T-helper 1 cell treated with Interleukin-12 subunit alpha and Interleukin-12 subunit beta and Interleukin-4 antibody, amounts not matched to agents 30 ng/mL and 1 ng/mL, for 36 hours (primary cell): ENCODE measurements at places on chromosomes 3 and 15. TPM values are rescaled to one million over a fixed set of nuclear protein-coding genes. Genes with fewer than 3 reads are reported as not detected.

The MBNL1 gene
- 465 and 485 TPM in 2 replicates for total RNA-seq

The SATB1 gene
- total RNA-seq = 662 and 688 TPM in 2 replicates

The FOXB1 gene
- 1.4 and 1.6 TPM in 2 replicates for total RNA-seq

The LYZL4 gene
- not detected in 2 replicates for total RNA-seq

The ADAMTS9 gene
- not detected in 2 replicates for total RNA-seq

The CEMIP gene
- total RNA-seq = 0.12 TPM in 1 of 2 replicates, not detected in the other

The CRYGS gene
- total RNA-seq = 4.7 and 5.5 TPM in 2 replicates

The TFDP2 gene
- 28.2 and 29.3 TPM in 2 replicates for total RNA-seq

The FMN1 gene
- 0.05 TPM in 1 of 2 replicates, not detected in the other for total RNA-seq

The TUSC7 gene
- total RNA-seq = not detected in 2 replicates

The MYH15 gene
- total RNA-seq = 0.27 and 0.42 TPM in 2 replicates

The COL7A1 gene
- total RNA-seq = 1.4 and 1.9 TPM in 2 replicates

The SV2B gene
- 0.02 TPM in 1 of 2 replicates, not detected in the other for total RNA-seq

The COL6A5 gene
- total RNA-seq = 0.05 and 0.15 TPM in 2 replicates

The GPR62 gene
- total RNA-seq = not detected in 2 replicates

The AADACL2 gene
- total RNA-seq = not detected in 2 replicates

The COPG1 gene
- total RNA-seq = 184 and 187 TPM in 2 replicates

The THPO gene
- total RNA-seq = not detected in 2 replicates

The C3orf80 gene
- total RNA-seq = 0.17 TPM in 1 of 2 replicates, not detected in the other

The SEMA5B gene
- not detected in 2 replicates for total RNA-seq

The ALDH1A2 gene
- 0.22 TPM in 1 of 2 replicates, not detected in the other for total RNA-seq

The IQCH gene
- total RNA-seq = 0.47 and 1.3 TPM in 2 replicates

The XCR1 gene
- total RNA-seq = 0.05 TPM in 2 replicates

The CFAP44 gene
- 6.4 and 6.8 TPM in 2 replicates for total RNA-seq

The BFSP2 gene
- 0.44 and 0.47 TPM in 2 replicates for total RNA-seq

The FAM174B gene
- 3.1 and 4.8 TPM in 2 replicates for total RNA-seq

The IFT57 gene
- total RNA-seq = 15.1 and 20.6 TPM in 2 replicates

The GOLGA6L4 gene
- total RNA-seq = 1.2 and 1.3 TPM in 2 replicates

The RASGRP1 gene
- 224 and 230 TPM in 2 replicates for total RNA-seq

The NR1I2 gene
- total RNA-seq = not detected in 2 replicates

The GOLGA8H gene
- 0.12 TPM in 1 of 2 replicates, not detected in the other for total RNA-seq

The ROPN1B gene
- not detected in 2 replicates for total RNA-seq

The SCG5 gene
- 2.2 and 2.8 TPM in 2 replicates for total RNA-seq
